ENCODE measurements at places on chromosomes 2 and 18.

DNA sequence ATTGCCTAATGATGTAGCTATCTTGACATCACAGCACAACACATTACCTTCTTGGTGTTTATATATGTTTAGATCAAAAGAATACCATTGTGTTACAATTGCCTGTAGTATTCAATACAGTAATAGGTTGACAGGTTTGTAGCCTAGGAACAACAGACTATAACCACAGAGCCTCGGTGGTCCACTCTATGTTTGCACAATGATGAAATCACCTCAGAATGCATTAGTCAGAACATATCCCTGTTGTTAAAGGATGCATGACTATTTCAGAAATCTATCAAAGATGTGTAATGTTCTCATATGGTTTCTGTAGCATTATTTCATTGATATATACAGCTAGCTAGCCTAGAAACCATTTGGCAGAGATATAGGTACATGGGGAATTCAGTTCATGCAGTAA is 8.9 kb downstream of the METTL5 start:
- no peak for DNase-seq

GRCh38 chr2:188414411-188414810 is 122.7 kb downstream of the GULP1 start:
- no peak for DNase-seq

DNA sequence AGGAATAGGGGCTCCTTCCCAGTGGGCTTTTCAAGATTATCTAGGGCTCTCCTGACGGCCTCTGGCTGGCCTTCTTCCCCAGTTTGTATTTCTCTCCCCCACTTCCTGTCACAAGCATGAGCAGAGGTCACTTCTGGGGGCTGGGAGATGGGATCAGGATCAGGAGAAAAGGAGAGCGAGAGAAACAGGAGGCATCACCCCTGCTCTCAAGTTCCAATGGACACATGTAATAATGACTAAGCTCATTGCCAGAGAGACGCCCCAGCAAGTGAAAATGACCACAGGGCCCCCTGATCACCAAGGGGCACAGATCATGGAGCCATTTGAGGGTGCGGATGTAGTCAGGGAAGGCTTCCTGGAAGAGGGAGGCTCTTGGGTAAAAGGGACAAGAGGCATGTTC is 92.1 kb downstream of the SMAD7 start:
- no peak for DNase-seq

GRCh38 chr2:106184394-106184793 is 9.7 kb downstream of the UXS1 start:
- no peak for DNase-seq

- DNase-seq = no peak
Measured at GRCh38 chr2:148184976-148185375, 164.1 kb downstream of the MBD5 start.

DNA sequence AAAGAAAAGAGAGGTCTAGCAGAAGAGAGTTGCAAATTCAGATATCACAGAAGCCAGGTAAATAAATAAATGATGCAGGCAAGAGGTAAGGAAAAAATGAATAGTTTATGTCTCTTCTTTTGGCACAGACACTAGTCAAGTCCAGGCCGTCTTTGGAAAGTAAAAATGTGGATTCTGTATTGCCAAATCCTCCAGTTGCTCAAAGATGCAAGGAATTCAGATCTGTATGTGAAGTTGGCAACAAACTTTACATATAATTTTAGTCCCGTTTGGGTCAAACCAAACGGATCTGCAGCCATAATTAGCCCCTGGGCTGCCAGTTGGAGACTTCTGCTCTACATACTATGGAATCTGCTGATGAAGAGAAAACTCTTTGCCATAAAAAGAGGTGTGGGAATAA is 200.5 kb upstream of the RND3 start:
- DNase-seq = no peak

GRCh38 chr2:239285071-239285931 is 115.5 kb downstream of the HDAC4 start:
- no peak for DNase-seq

GRCh38 chr2:137888845-137889244 is 75.4 kb upstream of the HNMT start:
- DNase-seq = no peak

DNA sequence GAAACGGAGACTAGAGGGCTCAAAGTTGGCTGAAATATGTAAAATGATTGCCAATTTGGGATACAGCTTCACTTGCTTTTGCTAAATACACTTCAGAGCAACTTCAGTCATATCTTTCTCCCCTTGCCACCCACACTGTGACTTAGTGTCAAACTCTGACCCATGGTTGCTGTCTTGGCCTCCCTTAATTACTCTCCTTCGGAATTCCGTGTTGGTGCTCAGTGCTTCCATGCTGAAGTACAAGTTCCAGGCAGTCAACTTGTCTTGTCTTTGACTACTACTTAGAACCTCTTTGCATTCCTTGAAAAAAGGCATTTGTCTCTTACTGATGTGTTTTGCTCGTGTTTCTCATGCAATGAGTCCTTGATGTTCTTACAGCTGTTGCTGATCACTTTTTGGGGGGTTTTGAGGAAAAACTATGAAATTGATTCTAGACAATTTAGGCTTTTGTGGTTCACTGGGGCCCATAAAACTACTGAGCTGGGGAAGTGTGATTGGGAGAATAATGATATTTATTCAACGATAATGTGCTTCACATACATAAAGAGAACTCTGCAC is 146.0 kb downstream of the UBE2E3 start:
- DNase-seq = no peak

DNA sequence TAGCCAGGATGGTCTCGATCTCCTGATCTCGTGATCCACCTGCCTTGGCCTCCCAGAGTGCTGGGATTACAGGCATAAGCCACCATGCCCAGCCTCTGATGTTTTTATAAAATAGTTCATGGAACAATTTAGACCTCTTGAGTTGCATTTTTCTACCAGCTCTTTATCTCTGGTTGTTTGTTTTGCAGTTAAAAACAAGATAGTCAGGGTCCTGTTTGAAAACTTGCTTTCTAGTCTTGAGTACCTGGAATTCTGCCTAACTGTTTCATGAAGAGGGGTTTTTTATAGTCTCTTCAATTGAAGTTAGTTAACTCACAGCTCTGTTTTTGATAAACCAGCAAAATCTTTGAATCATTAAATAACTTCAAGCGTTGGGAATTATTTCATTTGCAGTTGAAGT is 244.8 kb downstream of the PARD3B start:
- DNase-seq = no peak

DNA sequence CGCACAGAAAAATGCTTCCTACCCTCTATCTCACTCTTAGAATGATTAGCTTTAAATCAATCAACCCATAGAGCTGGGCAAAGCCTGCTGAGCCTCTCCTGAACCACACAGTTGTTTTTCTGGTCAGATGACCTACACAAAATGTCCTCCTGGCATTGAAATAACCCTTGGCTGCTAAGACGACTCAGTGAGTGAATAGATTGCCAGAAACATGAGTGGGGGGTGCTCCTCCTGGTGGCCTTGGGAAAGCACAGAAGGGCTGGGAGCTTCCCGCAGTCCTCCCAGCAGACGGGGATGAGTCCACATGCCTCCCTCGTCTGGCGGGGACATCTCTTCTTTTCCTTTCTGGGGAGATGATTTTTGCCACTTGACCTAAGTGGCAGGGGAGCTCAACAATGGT is 14.9 kb downstream of the MAL start:
- no peak for DNase-seq

DNA sequence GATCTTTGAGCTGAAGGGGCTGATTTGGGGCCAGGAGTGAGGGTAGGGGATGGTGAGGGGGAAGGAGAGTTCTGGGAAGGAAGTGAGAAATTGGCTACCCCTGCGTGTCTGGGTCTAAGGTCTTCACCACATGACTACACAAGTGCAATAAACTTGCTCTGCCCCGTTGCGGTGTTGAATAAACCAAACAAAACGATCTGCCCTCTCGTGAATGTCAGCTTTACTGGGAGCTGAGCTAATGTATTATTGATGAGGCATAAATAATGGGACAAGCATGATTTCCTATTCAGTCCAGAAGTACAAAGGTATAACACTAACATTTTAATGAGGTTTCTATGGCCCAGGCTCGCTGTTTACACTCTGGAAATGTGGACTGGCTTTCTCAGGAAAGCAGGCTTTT is 8.0 kb upstream of the CFAP221 start:
- no peak for DNase-seq

DNA sequence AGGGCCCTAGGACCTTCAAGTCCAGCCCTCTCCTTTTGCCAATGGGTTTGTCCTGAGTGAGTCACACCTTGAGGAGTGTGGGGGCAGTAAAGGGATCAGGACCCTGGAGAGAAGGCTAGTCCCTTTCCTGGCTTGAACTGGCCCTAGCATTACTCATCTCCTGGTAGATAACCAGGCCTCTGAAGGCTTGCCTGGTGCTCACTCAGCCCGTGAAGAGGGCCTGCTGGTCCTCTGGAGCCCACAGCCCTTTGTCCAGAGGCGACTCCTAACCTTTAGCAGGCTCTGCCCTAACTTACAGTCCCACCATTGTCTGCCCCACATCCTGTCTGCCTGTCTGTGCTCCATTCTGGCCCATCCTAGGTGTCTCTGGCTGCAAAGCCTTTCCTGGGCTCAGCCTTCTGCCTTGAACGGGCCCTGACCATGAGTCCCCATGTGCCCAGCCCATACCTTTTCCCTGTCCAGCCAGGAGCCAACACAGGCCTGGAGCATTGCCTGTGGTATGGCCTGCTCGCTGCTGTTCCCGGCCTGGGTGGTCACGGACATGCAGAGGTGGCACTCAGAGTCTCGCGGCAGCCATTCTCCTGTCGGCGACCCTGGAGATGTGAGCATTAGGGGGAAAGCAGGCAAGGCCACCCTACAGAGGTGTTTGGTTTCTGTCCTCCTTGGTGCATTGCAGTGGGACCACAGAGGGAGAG is 5.0 kb downstream of the SFTPB start:
- no peak for DNase-seq

- DNase-seq = no peak
Measured at GRCh38 chr18:3538954-3539617, 89.1 kb downstream of the TGIF1 start.

DNA sequence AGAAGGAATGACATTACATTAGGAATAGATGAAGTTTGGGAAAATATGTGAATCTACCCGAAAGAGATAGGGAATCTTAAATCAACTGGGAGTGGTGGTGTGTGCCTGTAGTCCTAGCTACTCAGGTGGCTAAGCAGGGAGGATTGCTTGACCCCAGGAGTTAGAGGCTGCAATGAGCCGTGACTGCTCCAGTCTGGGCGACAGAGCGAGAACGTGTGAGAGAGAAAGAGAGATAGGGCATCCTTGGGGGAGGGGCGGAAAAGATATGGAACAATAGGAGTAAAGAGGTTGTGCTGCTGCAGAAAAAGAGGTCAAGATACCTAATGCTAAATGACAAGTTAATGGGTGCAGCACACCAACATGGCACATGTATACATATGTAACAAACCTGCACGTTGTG is 47.1 kb upstream of the ADAM23 start:
- DNase-seq = no peak

- no peak for DNase-seq
Measured at GRCh38 chr18:21314724-21315123, 72.7 kb downstream of the GREB1L start.

DNA sequence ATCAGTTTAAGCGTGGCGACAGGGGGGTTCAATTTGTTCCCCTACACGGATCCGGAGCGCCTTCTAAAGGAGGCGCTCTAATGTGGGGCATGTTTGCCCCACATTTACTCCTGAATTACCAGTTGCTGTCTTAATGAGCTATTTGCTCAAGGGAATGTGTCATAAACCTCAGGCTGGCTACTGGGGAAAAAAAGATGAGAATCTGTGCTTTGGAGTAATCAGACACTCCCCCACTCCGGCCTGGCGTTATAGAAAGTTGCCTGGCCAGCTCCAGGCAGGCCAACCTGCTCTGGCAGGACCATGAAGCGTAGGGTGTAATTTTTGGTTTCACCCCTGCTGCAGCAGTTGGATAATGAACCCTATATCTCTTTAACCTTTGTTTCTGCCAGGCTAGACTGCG is 31.0 kb upstream of the MAP3K20 start:
- DNase-seq = no peak

GRCh38 chr2:20157193-20157891 is 67.6 kb downstream of the SDC1 start:
- no peak for DNase-seq

GRCh38 chr2:70807102-70807827 is 13.1 kb downstream of the CLEC4F start:
- no peak for DNase-seq

DNA sequence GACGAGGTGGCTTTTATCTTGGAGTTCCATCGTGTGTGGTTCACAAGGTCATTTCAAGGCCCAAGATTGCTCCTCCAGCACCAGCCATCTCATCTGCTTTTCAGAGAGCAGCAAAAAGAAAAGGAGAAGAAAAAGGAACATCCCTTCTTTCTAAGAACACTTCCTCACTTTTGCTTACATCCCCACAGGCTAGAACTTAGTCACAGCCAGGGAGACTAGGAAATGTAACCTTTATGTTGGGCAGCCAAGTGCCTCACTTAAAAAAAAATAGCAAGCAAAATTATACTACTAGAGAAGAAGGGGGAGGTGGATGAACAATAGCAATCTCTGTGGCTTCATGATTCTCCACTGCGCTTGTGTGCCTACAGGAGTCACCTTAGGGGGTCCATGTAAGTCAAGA is 141.8 kb downstream of the SMAD2 start:
- DNase-seq = no peak

DNA sequence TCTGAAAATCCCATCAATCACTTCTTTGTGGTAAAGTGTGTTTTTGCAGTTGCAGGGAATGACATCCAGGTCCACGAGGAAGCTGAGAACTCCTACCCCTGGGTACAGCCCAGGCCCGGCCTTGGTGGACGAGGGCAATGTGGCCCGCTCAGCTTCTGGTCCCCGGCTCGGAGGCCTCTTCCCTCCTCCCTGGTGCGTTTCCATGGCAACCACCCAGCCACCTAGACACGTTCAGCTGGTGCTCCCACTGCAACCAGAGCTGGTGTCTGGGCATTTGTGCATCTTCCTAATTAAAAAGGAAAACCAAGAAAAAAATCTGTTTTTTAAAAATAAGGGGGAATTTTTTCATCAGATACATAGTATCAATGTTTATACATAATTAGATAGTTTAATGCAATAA is 603.6 kb upstream of the SALL3 start:
- DNase-seq = no peak

Measured in substantia nigra (tissue), 51 donors.